ENCODE measurements at places on chromosomes 4 and X. TPM values are rescaled to one million over a fixed set of nuclear protein-coding genes. Genes with fewer than 3 reads are reported as not detected.

Gene AWAT2
- polyA plus RNA-seq: not detected

Gene MSMO1
- polyA plus RNA-seq: 5.2 TPM

Gene FRMPD4
- 0.01 TPM for polyA plus RNA-seq

Gene CCDC158
- polyA plus RNA-seq: not detected

Gene GPRASP3
- polyA plus RNA-seq: 0.52 TPM

Gene FAM184B
- polyA plus RNA-seq: 0.51 TPM

Gene TXK
- 0.10 TPM for polyA plus RNA-seq

Gene SLC4A4
- polyA plus RNA-seq: 0.47 TPM

DNA sequence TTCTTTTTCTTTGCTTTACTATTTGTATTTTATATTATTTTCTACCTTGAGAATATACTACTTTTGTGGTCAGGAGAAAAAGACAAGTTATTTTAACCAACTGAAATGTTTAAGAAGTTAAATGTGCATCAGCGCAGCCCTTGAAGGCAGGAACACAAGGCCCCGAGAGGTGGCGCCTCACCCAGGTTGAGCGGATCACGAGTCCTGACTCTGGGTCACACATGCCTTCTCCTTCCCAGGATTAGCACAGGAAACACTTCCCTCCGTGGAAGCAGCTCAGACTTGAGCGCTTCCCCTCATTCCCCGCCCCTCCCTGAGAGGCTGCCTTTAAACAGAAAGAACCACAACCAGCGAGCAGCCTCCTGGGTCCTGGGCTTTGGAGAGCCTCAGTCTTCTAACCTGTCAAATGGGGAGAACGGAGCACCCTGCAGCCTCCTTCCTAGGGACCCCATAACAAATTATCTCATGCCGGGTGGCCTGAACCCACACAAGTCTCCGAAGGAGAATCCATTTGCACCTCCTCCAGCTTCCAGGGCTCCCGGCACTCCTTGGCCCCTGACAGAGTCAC lies 217.6 kb downstream of the AFAP1 start:
- no peak for DNase-seq

DNA sequence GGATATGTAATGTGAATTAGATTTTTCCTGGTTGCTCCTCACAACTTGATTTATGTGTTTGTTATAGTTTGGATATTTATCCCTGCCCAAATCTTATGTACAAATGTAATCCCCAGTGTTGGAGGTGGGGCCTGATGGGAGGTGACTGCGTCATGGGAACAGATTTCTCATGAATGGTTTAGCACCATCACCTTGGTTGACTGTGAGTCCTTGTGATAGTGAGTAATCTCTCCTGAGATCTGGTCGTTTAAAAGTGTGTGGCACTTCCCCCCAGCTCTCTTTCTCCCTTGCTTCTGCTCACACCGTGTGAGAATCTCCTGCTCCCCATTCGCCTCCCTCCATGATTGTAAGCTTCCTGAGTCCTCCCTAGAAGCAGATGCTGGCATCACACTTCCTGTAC lies 2.2 kb downstream of the MID2 start:
- no peak for DNase-seq

GRCh38 chr4:149095001-149095400 lies 652.8 kb upstream of the NR3C2 start:
- DNase-seq: no peak

DNA sequence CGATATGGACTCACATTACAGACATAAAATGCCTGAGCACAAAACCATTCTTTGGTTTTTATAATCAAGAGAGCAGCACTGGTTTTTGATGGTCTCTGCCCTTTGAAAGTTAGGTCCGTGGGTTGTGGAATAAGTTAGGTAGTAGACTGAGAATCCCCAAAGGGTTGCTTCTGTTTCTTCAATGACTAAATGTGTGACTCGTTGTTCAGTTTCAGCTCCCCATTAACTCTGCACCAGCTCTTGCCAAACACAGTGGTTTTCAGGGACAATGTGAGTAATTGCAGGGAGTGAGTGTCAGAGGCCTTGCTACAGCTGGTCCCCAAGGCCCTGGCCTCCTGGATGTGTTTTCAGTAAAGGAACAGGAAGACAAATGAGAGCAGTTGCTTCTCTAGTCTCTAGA lies 24.8 kb downstream of the SMIM20 start:
- peak; percentile 71 for DNase-seq

GRCh38 chr4:2436761-2437474 lies 18.2 kb downstream of the CFAP99 start:
- DNase-seq: no peak

DNA sequence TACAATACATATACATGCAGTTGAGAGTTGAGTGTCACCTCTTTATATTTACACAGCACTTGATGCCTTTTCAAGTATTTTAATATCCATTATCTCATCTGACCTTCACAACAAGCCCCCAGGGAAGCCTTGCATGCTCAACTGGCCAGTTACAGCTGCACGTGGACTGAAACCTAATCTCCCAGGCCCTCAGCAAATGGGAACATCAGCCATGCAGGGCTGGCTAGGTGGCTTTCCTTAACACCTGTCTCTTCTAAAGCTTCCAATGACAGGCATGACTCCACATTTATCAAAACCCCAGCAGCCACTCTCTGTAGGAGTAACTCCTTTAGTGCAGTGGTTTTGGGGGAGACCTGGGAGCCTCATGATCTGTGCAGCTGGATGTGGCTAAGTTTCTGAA lies 56.4 kb downstream of the PHKA2 start:
- no peak for DNase-seq

GRCh38 chr4:14151101-14151500 lies 523.6 kb upstream of the BOD1L1 start:
- no peak for DNase-seq

DNA sequence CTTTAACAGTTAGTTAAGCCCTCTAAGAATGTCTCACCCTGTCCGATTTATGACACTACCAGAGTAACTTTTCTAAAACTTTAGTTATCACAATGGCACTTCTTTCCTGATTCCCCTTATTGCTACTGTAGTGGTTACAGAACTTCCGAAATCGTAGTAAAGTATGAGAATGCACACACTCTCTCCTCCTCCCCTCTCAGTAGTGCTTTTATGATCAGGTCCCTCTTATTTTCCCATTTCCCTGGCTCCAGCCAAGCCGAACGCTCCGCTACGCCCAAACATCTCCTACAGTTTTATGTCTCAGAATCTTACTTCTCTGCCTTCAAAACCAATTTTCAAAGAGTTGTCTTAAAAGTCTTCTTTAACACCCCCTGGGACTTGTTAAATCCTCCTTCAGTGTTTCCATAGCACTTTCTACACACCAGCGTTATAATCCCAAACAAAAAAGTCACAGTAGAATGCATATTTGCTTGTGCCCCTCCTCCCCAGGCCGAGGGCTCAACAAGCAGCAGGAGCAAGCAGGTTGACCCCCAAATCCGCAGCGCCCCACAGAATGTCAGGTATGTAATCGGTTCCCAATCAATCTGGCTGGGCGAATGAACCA lies 671 bp downstream of the HPF1 start:
- no peak for DNase-seq

GRCh38 chr4:3452376-3452775 lies 10.6 kb downstream of the HGFAC start:
- DNase-seq: peak; percentile 52

DNA sequence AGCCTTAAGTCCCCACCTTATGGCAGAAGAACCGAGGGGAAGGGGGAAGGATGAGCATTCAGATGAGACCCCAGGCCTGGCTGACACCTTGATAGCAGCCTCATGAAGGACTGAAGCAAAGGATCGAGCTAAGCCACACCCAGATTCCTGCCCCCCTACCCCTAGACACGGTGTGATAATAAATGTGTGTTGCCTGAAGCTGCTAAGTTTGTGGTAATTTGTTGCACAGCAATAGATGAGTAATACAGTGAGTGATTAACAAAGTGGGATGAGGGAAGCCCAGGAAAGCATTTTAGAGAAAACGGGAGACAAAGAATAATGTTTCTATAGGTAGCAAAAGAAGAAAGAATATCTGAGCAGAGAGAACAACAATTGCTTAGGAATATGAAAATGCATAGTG lies 404.2 kb downstream of the MID1IP1 start:
- no peak for DNase-seq

DNA sequence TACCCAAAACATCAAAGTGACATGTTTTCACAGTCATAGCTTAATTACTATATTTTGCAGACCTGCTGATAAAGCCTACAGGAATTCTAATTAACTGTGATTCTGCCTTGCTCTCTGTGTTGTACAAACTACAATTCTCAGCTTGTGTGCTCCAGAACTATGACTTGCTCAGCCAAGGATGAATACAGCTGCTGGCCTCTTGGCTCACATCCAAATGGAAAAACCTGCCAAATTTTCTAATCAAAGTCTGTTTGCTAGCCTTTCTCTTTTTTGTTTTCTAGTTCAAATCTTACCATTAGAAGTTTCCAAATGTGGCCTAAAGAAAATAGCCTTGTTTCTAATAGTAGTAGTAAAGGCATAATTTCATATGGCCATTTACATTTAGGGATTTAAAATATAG lies 1176.8 kb downstream of the FAM133A start:
- DNase-seq: no peak

- DNase-seq: no peak
Measured at GRCh38 chr4:8343967-8344331, 74.4 kb downstream of the HTRA3 start.

- DNase-seq: no peak
Measured at GRCh38 chrX:1486177-1486576, 33.5 kb upstream of the ASMTL start.

DNA sequence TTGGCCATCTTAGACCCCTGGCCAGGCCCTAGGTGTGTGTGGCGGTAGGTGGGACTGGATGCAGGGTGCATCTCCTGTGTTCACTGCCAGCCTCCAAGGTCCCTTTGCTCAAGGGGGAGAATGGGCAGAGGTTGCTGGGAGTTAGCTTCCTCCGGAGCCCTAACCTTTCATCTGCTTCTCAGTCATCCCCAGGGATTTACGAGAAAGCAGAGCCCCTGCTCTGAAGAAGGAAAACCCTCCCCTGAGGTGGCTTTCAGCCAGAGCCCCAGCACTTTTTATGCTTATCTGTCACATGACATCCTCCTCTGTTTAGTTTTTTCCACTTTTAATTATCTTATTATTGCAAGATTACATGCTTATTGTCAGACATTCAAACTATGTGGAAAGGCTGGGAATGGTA lies 44.9 kb upstream of the DDX3X start:
- no peak for DNase-seq

DNA sequence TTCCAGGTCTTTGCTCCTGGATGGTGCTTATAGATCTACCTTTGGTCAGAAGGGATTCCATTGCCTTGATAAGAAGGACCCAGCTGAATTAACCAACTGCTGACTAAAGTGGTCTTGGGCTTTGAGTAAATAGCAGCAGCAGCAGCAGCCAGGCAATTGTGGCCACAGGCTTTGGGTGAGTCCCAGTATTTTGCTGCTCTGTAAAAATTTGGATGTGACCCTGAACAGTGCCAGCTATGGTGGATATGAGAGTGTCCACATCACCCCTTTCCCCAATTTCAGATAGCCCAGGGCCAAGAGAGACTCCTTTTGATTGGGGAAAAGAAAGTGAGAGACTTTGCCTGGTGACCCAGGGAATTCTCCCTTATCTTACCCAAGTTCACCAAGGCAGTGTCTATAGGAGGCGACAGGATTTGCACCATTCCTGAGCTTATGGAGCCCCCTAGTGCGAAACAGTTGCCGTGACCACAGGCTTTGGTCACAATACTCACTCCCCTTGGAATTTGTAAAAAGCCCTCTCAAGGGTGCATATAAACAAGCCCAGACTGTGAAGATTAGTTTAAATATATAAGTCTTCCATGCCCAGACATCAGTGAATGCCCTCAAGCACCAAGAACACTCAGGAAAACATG lies 518.0 kb downstream of the TMA16 start:
- no peak for DNase-seq

GRCh38 chr4:132683957-132684356 lies 465.1 kb upstream of the PCDH10 start:
- DNase-seq: no peak

DNA sequence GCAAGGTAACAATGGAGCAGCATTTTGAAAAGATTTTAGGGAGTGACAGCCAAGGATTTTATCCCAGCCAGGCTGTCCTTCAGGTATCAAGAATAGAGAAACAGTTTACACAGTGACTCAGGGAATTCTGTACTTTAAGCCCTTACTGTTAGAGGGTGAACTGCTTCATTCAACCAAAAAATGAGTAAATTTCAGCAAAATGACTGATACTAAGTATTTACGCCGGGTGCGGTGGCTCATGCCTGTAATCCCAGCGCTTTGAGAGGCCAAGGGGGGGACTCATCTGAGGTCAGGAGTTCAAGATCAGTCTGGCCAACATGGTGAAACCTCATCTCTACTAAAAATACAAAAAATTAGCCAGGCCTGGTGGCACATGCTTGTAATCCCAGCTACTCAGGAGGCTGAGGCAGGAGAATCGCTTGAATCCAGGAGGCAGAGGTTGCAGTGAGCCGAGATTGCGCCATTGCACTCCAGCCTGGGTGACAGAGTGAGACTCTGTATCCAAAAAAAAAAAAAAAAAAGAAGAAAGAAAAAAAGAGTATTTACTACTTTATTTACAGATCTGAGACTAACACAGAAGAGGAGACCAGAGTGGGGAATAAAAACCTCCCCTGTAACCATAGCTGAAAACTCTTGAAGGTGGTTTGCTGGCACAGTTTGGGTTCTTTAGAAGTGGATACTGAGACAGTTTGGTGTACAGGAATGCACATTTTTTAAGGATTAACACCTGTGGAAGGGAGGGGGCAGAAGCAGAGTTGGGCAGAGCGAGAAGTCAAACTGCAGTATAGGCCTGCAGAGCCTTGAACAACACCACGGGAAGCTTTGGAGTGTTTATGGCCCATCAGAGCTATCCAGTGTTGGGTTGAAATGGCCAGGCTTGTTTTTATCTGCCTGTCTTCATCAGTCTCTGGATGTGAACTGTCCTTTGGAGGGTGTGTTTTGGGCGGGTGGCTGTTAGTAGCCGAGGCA lies 40.5 kb downstream of the TMEM131L start:
- no peak for DNase-seq

DNA sequence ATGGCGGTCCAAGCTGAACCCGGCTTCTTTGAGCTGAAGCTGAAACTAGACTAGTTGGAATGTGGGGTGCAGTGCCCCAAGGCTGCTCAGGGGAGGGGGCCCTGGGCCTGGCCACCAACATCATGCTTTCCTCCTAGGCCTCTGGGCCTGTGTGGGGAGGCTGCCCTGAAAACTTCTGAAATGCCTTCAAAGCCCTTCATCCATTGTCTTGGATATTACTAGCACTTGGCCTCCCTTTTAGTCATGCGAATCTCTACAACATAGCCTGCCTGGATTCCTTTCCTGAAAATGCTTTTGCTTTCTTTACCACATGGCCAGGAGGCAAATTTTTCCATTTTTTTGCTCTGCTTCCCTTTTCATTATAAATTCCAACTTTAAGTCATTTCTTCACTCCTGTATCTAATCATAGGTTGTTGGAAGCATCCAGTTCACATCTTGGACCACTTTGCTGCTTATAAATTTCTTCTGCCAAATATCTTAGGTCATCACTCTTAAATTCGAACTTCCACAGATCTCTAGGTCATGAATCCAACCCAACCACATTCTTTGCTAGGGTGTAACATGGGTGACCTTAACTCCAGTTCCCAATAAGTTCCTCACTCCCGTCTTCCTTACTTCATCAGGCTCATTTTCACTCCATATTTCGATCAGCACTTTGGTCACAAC lies 103.4 kb downstream of the DDIT4L start:
- DNase-seq: no peak

Measured in psoas muscle (tissue), 8 donors.